ENCODE measurements at places on chromosomes 16 and 17.

- DNase-seq = no peak
Measured at GRCh38 chr16:86457501-86458148, 52.7 kb upstream of the FOXF1 start.

GRCh38 chr17:15307710-15308111, 33.7 kb downstream of the TEKT3 start:
- DNase-seq = no peak

DNA sequence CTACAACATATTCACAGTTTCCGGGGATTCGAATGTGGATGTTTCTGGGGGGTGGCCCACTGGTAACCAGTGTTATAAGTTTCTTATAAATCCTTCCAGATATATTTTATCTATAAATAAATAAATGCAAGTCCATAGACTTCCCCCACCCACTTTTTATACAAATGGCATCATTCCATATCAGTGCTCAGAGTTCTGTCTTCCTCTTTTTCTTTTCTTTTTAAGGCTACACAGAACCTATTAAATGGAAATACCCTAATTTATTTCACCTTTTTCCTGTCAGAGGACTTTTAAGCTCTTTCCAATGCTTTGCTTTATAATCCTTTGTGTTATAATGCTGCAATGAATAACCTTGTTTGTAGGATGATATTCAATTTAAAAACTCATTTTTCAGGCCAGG, 3.8 kb downstream of the LGALS9 start:
- DNase-seq = no peak

DNA sequence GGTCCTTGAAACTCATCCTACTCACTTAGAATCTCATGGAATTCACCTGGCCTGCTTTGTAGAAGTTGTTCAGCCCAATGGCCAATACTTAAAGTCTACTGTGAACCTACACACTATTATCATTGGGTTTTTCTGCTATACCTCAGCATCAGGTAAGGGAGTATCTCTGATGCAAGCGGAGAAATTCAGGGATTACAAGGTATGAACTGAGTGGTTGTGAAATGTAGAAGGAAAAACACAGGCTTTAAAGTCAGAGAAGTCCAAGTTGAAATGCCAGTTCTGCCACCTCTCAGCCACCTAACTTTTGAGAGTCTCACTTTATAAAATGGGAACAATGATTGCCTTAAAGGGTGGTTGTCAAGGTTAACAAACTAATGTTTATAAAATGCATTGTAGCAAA, 31.0 kb downstream of the COX11 start:
- no peak for DNase-seq

- no peak for DNase-seq
Measured at GRCh38 chr17:40551879-40552768, 13.1 kb downstream of the CCR7 start.

DNA sequence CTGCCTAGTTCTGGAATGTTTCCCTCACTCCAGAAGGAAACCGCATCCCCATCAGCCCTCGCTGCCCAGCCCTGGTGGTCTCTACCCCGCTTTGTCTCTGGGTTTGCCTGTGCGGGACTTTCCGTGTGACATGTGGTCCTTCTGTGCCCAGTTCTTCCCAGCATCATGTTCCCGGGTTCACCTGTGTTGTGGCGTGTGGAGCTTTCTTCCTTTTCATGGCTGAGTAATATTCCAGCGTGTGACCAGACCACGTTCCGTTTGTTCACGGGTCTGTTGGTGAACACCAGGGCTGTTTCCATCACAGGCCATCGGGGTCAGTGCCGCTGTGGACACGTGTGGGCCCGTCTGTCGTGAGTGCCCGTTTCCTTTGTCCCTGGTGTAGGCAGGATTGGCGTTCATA, 32.1 kb downstream of the CACNA1H start:
- DNase-seq = no peak

- no peak for DNase-seq
Measured at GRCh38 chr16:85235991-85236817, 123.9 kb upstream of the CIBAR2 start.

DNA sequence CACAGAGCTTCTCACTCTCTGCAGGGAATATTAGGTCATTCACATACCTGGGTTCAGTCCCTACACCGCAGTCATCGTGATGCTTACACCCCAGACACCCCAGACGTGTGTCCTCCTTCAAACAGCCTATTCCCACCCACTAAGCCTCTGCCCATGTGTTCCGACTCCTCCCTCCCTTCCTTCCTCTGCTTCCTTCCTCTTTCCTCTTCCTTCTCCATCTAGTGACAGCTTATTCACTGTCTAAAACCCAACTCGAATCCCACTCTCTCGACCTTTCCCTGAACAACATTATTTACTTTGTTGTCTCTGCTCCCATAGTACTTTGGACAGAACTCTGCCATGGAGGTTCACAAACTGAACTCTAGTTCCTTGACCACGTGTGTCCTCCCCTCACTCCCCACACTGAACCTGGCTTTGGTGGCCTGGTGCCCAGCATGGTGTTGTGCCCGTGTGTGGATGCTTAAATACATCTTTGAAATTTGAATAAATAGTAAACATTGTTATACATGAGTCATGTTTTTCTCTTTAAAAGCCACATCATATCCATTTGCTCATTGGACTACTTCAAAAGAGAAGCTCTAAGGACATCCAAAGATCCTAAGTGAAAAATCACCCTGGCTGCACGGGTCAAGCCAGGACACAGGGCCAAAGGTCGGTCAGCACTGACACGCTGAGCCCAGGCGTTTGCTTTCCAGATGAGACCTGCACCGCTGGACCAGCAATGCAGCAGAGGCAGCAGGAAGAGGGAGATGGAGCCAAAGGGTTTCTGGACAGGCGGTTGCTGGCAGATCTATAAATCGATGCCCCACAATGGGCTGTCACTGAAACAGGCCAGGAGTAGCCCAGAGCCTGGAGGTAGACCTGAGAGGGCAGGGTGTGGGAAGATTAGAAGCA, 14.1 kb upstream of the G6PC1 start:
- DNase-seq = no peak

- DNase-seq = no peak
Measured at GRCh38 chr17:71084838-71085237, 915.5 kb downstream of the KCNJ2 start.

DNA sequence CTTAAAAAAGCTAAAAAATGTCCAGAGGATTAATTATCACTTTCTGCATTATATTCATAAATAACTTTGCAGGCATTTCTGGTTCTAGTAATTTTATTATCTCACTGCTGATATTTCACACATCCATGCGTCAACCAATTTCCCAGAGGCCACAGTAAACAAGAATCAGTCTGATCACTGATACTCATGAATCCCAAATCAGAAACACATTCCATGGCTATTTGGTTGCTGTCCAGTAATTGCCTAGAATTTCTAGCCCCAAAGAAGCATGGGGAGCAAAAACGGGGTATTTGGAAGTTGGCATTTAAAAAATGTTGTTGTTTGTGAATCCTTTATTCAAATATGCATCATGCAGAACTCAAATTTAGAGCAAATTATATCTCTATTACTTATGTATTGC, 244.8 kb downstream of the CDH8 start:
- DNase-seq = no peak

- DNase-seq = no peak
Measured at GRCh38 chr16:52584354-52585320, 37.7 kb upstream of the TOX3 start.

- DNase-seq = no peak
Measured at GRCh38 chr16:31331141-31331764, 23.7 kb upstream of the ITGAX start.

- DNase-seq = no peak
Measured at GRCh38 chr16:89485701-89486246, 4.6 kb downstream of the ANKRD11 start.

- DNase-seq = no peak
Measured at GRCh38 chr17:17714261-17714866, 33.1 kb downstream of the RAI1 start.

GRCh38 chr16:56451753-56452689, 667 bp downstream of the OGFOD1 start:
- DNase-seq = no peak

DNA sequence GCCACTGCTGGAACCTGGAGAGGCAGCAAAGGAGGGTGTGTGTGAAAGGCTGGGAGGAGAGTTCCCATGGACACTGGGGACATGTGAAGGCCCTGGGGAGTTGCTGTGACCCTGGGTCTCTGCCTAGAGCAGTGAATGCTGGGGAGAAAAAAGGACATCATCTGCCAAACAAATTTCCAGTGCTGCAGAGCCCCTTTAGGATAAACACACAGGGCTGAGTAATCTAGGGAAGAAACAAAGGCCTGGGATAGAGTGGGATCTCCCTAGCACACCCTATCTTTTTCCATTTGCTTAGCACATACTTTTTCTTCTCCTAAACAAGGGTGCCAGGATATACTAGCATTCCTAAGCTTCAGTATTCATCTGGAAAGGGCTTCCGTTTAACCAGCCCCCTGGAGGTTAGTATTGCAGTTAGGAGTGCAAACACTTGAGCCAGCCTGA, 3.3 kb upstream of the HIGD1B start:
- no peak for DNase-seq

DNA sequence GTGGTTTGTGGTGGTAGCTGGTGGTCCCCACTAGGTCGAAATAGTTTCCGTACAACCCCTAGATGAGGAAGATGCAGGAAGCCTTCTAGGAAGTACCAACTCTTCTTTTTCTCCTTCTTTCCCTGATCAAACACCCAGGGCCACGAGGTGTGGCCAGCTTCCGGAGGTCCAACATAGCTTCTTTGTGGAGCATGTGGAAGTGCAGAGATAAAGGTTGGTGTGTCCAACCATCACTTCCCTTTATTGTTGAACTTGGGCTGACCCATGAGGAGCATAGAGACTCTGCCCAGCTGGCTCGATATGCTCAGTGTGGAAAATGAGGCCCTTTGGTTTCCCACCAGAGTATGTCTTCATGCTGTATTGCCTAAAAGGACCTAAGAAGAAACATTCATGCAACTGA, 6.3 kb upstream of the RGS9 start:
- no peak for DNase-seq

- DNase-seq = no peak
Measured at GRCh38 chr17:40498281-40499084, 2.9 kb downstream of the TNS4 start.

DNA sequence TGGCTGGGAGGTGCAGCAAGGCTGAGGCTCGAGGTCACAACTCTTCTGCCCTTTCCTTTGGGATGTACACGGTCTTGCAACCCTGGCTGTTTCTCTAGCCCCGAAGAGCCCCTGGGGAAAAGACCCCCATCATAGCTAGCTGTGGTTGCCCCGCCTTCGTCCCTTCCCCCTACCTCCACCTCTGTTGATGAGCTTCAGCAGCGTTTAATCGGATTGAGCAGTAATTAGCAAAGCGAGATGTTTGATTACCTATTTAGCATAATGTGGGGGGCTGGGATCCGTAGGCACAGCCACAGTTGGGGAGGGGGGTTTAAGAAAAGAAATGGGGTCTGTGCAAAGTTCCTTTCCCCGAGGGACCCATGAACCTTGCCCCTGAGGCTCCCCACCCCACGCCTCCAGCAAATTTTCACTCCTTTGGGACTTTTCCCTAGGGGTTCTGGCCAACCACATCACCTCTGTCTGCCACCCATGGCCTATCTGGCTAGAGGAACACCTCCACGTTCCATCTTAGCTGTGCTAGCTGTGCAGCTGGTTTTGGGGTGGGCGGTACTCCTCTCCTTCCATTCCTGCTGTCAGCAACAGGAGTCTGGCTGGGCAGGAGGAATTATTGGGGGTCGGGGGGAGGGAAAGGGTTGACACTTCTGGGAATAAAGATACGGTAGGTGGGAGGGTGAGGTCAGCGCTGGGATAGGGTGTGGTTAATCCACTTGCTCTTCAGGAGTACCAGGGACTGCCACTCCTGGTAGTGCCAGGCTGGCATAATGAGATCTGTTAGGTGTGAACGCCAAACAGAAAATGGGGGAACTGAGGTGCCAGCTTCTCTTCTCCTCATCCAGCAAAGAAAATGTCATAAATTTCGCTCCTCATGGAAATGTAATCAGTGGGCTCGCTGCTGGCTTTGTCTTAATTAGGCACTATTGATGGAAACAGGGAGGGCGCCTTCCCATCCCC, 1.3 kb upstream of the DNAH2 start:
- DNase-seq = no peak

DNA sequence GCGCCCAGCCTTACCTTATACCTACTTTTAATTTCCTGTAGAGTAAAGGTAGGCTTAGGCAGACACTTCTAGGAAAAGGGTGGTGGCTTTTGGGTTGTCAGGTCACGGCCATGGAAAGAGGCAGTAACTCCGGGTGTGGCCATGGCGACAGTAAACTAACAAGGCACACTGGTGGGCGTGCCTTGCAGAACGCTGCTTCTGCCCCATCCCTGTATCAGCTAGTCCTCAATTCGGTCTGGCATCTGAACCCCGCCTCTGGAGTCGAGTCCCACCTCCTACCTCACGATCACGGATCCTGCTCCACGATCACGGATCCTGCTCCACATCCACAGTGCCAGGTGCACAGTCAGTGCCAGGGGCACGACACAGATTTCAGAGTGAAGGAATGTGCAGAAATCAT, 5.6 kb downstream of the ADCY9 start:
- no peak for DNase-seq

DNA sequence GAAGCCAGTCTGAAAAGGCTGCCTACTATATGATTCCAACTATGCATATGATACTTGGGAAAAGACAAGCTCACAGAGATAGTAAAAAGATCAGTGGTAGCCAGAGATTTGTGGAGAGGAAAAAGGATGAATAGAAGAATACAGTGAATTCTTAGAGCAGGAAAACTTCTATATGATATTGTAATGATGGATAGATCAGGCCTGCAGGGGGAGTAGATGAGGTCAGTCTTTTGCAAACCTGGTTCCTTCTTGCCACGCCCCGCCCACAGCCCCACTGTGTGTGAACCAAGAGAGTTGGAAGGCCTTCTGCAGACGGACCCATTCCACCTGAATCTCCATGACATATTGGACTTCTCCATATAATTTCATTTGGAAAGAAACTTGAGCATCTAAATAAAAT, 761 bp upstream of the CCL8 start:
- no peak for DNase-seq

GRCh38 chr16:73057291-73058210, 9.6 kb upstream of the ZFHX3 start:
- DNase-seq = no peak

GRCh38 chr17:51231999-51232398, 27.9 kb downstream of the MBTD1 start:
- no peak for DNase-seq

- DNase-seq = peak; percentile 47
Measured at GRCh38 chr17:74961657-74962350, 10.8 kb downstream of the HID1 start.
